OCI-M1 (cell line): ENCODE measurements at places on chromosomes 3 and 15.

DNA sequence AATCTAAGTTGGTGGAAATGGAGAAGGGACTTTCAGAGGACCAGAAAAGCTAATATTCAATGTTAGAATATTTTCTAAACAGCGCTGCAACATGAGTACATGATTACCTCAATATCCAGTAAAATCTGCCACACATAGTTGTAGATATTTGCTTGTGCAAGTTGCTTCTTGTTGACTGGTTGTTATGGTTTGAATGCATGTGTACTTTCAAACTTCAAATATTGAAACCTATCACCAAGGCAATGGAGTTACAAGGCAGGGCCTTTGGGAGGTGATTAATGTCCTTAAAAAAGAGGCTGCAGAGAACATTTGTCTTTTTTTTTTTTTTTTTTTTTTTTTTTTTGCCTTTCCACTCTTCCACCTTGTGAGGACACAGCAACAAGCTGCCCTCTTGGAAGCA lies 49.9 kb downstream of the TMCO5A start:
- no peak for DNase-seq

GRCh38 chr3:161559177-161559998 lies 62.8 kb downstream of the OTOL1 start:
- peak; percentile 59 for DNase-seq

DNA sequence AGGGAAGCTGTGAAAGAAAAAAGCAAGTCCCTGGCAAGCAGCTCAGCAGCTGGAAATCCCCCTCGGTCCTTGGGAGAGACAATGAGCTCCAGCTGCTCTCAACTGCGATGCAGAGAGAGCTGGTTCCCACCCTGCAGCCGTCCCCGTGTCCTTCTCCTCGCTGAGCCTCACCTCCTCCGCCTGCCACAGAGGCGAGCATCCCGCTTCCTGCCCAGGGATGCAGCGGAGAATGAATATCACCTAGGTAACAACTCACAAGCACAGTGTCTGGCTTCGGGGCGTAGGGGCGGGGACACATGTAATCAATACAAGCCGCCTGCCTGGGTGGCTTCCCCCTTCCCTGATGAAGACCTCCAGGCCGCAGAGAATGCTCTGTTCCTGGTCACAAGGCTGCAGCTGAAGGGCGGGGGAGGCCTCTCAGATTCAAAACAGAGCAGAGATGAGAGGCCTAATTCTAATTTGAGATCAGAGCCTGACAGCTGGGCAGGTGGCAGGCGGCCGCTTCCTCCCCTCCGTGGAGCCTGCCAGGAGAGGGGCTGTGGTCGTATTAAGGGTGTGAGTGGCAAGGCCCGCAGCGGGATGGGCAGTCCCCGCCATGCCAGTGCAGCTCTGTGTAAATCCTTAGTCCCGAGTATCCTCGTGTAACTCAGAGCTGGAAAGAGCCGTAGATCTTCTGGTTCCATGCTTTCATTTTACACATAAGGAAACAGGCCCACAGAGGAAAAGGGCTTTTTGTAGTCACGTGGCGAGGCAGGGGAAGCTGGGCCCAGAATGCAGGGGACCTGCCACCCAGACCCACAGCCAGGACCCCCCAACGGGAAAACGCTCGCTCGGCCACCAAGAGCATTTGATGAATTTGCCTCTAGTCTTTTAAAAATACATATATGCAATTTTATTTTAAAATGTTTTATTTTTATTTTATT lies 24.3 kb downstream of the ZDHHC19 start:
- no peak for DNase-seq

- DNase-seq = no peak
Observed at GRCh38 chr3:180705619-180706018, 26.3 kb upstream of the CCDC39 start.
